Fibroblast of upper back skin (primary cell): ENCODE measurements at places on chromosomes 4 and X.

DNA sequence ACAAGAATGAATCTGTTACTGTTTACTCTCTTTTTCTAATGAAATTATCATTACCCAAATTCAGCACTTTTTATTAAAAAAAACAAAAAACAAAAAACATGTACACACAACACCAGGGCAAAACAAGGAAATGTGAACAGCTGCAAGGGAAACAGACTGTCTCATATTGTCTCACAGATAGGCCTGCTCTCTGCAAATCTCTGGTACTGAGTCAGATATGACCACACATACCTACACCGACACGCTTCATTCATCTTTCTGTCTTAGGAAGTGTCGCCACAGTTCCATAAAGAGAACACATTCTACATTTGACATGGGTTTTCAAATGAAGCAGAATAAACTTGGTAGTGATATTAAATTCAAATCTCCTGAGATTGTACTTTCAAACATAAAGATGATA is 92.2 kb upstream of the GPR34 start:
- DNase-seq = peak; percentile 10

DNA sequence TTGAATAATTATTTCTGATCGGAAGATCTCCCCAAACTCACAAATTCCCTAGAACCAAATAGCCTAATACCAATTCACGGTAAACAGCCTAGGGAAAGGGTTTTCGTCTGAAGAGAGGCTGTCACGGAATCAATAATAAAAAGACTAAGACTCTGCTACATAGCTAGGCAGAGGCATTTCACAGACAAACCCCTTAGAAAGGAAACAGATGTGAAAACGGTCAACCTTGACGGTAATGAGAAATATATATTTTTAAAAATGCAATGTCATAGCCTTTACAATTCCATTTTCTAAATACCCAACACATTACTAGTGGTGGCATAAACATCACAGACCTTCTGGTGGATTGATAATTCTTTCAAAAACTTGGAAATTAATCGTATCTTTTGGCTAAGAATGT is 28.4 kb downstream of the PROM1 start:
- DNase-seq = no peak

DNA sequence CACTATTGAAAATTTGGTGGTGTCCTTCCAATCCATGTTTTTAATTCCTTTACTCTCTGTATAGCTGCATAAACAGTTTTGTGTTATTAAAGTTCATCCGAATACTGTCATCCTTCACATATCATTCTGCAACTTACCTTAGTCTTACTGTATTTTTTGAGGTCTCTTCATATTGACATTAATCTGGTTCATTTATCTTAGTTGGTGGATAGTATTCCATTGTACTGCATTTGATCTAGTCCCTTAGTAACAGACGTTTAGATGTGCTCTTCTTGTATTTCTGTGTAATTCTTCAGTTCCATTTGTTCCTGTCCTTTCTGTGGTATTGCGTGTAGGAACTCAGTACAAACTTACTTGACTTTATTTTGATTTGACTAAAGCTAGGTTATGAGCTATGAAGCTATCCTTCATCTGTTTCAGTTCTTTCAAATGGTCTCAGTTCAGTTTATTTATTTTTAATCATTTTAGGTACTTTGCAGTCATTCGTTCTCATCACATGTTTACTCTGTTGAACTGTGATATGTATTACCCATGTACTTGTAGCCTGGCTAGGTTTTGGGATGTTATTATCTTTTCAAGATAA is 41.3 kb downstream of the RAPGEF2 start:
- DNase-seq = no peak

DNA sequence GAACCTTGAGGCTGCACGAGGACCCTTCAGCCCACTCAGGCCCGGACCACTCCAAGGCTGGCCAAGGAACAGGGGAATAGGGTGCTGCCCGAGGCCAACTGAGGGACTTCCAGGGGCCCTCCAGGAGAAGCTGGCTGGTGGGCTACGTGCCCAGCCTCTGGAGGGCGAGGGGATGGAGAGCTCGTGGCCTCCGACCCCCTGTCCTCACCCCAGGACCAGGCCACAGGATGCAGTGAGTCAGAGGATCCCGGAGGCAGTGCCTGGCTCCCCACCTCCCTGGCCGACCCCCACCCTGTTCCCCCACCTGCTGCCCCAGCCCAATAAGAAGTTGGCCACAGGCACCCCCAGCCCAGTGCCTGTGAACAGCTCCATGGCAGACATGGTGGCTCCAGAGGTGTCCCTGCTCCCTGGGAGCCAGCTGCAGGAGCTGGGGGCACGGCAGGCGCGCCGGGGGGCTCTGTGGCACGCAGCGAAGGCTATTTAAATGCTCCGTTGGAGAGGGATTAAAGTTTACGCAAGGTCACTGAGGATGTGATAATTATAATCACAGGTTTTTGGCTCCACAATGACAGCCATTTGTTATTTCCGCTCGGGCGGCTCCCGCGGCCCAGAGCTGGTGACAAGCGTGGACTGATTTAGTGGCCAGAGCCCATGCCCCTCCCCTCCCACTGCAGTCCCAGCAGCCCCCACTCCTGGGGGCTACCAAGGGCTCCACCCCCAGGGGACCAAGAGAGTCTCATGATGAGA is 95.7 kb upstream of the NKX1-1 start:
- no peak for DNase-seq

- DNase-seq = no peak
Measured at GRCh38 chrX:1472975-1473374, 20.3 kb upstream of the ASMTL start.

GRCh38 chrX:149527705-149528104 is 13.1 kb upstream of the EOLA1 start:
- DNase-seq = peak; percentile 30

DNA sequence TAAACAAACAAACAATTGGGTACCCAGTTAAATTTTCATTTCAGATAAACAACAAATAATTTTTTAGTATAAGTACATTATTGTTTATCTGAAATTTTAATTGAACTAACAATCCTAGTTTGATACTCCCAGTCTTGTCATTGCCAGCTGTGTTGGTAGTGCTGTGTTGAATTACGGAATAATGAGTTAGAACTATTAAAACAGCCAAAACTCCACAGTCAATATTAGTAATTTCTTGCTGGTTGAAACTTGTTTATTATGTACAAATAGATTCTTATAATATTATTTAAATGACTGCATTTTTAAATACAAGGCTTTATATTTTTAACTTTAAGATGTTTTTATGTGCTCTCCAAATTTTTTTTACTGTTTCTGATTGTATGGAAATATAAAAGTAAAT is 2.9 kb downstream of the CXCL8 start:
- no peak for DNase-seq

DNA sequence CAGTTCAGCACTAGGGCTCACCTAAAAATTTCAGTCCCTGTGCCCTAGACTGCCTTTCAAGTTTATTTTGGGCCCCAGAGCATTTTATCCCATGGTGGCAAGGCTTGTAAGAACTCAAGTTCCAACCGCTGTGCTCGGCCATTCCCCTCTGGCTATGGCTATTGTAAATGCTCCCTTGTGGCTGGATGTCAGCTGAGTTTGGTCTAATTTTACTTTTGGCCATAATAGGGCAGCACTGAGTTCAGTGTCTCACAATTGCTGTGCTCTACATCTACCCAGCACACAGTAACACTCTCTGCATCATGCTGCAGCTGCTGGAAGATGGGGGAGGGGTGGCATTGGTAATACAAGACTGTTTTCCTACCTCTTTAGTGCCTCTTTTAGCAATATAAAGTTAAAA is 210.8 kb upstream of the IRS4 start:
- DNase-seq = no peak

DNA sequence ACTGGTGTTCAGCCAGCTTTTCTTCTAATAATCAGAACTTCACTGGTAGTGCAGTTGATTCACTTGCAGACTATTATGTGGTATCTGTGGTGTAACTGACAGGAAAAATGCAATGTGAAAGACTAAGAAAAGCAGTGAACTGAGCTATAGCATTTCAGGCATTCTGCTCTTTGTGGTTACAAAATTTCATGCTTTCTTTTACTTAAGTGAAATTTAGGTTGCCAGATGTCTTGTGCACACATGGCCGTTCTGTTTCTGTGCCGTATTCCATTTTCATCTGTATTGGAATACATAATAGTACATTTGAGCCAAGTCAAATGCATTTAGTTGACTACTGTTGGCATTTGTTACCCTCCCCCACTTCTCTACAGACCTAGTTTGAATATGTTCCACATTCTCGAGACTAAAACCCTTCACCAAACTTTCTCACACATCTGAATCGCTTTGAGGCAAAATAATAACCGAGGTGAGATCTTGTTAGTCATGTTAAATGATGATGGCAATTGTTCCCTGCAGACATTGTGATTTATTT is 8.2 kb downstream of the RTL3 start:
- peak; percentile 89 for DNase-seq

DNA sequence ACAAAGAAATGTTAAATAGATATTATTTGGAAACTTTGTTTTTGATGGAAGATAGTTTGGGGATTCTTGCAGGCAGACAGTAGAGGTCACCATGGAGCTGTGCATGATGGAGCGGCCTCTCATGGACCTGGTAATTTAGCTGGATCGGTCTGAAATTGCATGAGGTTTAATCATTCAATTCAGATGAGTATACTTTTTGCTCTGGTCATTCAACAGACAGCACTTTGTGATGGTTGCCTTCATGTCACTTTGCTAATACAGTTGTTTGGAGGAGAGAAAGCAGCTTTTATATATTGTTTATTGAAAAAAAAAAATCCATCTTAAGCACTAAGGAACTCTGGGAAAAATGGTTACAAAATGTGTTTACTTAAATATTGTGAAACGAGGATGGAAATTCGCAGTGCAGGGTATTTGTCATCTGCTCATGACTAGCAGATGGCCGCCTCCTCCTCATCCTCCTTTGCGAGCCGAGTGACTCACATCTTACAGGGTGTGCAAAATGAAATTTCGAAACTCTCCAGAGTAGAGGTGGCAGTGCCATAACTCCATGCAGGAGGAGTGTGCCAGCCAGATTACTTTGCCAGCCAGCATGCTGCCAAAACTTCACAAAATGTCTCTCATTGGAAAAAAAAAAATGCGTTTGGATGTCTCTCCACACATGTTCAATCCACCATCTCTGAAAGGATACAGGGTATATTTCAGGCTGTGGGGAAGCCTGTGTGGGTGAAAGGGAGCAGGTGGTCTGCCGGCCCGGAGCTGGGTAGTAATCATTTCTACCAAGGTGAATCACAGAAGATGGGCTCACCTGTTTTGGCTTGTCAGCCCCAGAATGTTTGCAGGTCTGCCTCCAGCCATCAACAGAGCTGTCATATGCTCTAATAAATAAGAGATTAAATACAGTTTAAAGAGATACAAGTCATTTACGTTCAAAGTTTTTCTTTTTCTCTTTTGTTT is 314.9 kb upstream of the DIPK2B start:
- DNase-seq = peak; percentile 87

DNA sequence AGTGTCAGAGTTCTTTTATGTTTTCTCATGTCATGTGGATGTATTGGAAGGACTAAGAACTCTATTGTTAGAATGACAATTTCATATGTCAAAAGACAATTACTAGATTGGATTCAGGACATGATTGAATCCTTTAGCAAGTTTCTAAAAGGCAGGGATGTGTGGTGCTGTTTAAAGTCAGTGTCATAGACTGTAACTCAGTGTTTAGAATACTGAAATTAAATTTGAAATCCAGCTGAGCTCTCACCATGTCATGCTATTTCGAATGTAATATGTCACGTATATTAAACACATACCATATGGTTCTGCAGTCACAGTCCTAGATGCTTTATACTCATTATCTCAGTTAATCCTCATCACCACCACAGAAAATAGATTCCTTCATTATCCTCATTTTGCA is 7.8 kb downstream of the GUCY1B1 start:
- no peak for DNase-seq

DNA sequence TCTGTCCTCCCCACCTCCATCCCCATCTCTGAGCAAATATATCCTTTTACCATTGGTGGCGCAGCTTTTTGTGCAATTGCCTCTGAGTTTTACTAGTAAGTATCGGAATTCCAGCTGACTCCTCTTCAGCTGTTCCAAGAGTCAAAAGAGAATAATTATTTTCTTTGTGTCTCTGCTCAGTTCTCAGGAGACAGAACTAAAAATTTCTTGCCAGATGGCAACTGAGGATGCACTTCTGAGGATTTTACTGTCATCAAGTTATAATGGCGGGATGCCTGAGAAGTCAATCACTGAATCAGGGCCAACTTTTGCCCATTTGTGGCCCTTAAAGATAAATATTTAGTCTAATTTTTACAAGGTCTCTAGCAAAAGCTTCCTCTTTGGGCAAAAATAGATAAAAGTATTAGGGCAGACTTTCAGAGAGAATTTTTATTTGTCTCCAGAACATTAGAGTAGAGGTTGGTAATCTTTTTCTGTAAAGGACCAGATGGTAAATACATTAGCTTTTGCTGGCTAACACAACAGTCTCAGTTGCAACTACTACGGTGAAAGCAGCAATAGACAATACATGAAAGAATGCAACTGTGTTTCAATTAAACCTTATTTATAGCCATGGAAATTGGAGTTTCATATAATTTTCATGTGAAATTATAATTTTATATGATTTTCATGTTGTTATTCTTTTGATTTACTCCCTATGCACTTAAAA is 15.6 kb upstream of the ADGRA3 start:
- DNase-seq = no peak

DNA sequence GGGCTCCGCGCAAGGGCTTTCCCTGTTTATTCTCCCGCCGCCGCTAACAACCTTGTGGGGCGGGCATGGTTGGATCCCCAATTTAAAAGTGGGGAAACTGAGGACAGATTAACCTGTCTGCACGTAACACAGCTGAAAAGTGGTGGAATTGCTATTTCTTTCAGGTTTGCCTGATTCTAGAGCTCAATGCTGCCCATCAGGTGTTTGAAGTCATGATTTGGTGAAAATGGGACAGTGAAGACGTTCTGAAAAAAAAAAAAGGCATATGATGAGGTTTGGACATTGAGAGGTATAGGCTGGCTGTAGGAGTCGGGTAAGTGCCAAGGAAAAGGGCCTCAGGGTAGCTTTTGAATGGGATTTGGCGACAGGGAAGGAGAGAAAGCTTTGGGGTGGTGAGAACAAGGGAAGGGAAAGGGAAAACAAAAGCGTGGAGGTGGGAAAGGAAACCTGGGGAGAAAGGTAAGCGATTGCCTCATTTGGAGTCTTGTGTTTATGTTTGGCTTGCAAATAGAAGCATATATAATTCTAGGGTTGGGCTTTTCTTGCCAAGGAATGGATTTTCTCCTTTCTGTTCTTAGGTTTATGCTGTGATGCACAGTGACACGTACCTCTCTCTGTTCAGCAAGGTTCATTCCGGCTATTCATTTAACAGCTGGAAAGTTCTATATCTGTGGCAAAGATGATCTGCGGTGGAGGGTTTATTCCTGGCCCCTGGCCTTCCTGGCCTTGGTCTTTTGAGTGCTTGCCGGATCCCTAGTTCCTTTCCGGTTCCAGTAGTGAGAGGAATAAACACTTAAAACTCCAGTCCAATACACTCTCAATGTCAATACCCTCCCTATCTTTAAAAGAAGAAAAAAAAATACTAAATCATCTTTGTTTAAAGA is 2.4 kb upstream of the STIM2 start:
- no peak for DNase-seq
